Stromal cell of bone marrow (primary cell): ENCODE measurements at places on chromosomes 1 and 21.

DNA sequence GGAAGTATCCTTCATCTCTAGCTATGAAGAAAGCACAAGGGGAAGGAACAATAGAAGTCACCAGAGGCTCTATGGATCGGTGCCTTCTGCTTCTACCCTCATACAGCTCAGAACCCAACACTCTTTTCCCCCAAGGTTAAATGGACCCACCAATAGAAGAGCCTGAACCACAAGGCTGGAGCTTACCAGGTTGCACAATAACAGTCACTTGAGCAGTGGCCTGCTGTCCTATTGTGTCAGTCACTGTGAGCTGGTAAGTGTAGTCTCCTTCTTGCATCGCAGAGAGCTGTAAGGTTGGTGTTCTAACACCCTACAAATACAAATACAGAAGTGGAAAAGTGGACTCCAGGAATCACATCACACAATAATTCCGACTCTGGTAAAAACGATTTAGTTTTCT lies 103.0 kb downstream of the KIAA0319L start:
- DNase-seq: no peak

DNA sequence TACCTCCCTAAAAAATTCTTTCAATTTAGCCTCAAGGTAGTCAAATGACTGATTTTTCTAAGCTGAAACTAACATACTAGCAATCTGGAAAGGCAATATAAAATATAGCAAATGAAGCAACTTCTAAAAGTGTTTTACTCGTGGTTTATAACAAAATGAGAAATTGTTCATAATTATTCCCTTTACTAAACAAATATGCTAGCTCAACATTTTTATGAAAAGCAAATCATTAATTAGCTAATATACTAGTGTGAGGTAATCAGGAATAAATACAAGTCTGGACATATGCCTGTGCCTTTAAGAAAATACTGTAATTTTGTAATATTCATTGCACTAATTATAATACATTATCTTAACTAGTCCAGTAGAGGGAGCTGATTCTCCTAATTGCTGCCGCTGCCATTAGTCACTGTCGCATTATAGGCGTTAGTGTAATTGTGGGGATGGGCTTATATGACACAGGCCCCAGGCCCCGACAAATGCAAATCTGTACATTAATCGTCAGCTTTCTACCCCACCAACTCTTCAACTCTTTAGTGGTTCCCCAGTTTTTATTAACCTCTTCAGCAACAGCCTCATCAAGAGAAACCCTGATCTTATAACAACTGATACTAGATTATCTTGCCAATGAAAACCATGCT lies 160.9 kb downstream of the GABPA start:
- DNase-seq: no peak

GRCh38 chr1:229097356-229097755 lies 173.6 kb upstream of the RAB4A start:
- DNase-seq: no peak

DNA sequence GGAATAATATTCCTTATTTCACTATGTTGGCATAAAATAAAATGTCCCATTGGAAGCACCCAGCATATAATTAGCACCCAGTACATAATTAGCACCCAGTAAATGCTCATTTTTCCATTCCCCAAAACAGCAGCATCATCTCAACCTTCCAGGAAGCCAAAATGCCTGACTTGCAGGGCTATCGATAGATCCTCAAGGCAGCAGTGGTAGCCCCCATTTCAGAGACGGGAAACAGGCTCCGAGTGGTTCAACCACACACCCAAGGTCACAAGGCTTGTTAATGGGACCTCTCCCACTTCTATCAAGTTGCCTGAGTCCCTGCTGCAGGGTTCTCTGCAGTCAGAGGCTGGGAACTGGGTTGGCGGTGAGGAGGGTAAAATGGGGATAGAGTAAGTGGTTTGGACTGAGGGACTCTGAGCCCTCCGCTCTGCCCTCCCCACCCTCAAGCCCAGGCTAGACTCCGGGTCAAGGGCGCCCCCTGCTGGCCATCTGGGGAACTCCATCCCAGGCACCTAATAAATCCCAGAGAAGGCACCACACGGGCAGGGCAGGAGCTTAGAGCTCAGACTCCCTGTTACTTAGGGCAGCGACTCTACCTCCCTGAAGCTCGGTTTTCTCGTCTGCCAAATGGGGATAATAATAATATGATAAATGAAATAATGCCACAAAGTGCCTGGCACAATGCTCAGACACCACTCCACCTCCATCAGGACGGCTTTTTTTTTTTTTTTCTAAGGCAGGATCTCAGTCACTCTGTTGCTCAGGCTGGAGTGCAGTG lies 21.9 kb upstream of the LAPTM5 start:
- DNase-seq: no peak

GRCh38 chr21:43349644-43350043 lies 77.3 kb downstream of the SIK1 start:
- no peak for DNase-seq

- DNase-seq: no peak
These were observed 418.5 kb downstream of the DPYD start for GRCh38 chr1:97502360-97502759.

GRCh38 chr21:43645136-43645891 lies 14.0 kb downstream of the HSF2BP start:
- DNase-seq: peak; percentile 73

DNA sequence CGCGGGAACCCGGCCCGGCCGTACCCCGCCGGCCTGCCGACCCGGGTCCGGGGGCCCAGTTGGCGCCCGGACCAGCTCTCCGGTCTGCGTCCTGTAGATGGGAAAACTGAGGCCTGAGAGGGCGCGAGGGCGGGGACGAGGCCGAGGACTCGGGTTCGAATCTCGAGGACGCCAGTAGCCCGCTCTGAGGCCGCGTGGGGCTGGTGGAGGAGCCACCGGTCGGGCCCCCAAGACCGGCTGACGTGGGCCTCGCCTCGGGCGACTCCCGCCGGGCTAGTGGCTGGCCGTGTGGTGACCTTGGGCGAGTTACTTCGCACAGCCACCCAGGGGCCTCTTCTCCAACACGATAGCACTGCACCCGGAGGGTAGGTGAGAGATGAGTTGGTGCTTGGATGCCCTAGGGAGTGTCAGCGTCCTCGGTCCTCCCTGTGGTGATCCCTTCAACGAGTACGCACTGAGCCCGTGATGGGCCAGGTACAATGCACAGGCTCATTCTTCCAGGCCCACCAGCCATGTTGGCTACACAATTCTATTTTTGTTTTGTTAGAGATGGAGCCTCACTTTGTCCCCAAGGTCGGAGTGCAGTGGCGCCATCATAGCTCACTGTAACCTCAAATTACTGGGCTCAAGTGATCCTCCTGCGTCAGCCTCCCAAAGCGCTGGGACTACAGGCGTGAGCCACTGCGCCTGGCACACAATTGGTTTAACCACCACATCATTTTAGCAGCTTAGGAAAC lies 404 bp upstream of the SCMH1 start:
- DNase-seq: no peak

DNA sequence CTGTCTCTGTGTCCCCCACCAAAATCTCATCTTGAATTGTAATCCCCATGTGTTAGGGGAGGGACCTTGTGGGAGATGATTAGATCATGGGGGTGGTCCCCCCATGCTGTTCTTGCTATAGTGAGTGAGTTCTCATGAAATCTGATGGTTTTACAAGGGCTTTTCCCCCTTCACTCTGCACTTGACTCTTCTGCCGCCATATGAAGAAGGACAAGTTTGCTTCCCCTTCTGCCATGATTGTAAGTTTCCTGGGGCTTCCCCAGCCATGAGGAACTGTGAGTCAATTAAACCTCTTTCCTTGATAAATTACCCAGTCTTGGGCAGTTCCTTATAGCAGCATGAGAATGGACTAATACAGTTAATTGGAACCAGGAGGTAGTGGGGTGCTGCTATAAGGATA lies 137.1 kb upstream of the RAB4A start:
- no peak for DNase-seq

DNA sequence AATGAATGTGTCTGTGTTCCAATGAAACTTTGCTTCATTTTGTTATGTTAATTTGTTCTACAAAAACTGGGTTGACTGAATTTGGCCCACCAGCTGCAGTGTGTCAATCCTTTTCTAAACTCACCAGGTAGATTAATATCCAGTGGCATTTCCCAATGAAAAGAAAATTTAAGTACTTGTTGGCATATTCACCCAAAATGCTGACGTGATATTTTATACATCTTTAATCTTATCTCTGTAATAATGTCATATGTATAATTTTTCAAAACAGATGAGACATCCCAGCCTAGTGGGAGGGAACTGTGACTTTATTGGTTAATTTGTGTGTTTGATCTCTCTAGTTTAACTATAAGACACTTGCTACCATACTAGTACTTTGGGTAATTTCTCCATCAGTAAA lies 8.1 kb downstream of the SELENOF start:
- no peak for DNase-seq

GRCh38 chr21:26570203-26570602 lies 2.9 kb downstream of the CYYR1 start:
- DNase-seq: no peak

DNA sequence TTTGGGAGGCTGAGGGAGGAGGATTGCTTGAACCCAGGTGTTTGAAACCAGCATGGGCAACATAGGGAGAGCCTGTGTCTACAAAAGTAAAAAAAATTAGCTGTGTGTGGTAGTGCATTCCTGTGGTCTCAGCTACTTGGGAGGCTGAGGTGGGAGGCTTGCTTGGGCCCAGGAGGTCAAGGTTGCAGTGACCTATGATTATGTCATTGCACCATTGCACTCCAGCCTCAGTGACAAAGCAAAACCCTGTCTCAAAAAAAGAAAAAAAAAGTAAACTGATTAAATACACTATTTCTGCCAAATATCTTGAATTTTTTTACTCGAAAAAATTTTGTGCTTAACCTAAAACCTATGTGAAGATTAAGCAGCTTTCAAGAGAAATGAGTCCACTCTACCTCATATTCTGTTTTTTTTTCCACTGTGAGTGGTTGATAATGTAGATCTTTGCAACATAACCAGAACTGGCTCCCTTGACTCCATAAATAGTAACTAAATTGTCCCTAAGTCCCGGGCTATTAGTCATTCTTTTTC lies 19.4 kb upstream of the ZNF281 start:
- peak; percentile 80 for DNase-seq

DNA sequence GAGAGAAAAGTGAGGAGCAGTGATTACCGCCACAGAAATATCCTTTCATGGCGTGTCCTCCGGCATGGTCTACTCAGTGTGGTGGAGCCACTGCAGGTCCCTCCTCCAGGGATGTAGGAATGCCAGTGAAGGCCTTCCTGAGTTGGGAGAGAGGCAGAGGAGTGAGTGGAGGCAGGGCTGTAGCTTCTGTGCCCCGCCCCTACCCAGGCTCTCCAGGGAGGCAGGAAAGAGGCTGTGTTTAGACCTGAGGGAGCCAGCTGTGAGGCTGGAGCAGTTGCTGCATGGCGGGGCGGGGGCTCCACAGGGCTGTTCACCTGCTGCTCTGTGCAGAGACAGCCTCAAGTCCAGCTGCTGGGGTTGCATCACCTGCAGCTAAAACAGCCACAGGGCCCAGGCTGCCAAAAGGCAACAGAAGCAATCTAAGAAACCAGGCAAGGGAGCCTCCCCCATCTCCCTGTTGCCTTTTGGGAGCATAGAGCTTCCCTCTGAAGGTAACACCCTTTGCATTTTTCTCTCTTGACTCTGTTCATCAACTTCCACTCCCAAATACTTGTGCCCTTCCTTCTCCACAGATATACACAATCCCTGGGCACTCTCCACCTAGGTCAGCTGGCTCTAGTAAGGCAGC lies 801 bp upstream of the ANXA9 start:
- no peak for DNase-seq

GRCh38 chr1:31345635-31346034 lies 27.2 kb downstream of the FABP3 start:
- DNase-seq: no peak

DNA sequence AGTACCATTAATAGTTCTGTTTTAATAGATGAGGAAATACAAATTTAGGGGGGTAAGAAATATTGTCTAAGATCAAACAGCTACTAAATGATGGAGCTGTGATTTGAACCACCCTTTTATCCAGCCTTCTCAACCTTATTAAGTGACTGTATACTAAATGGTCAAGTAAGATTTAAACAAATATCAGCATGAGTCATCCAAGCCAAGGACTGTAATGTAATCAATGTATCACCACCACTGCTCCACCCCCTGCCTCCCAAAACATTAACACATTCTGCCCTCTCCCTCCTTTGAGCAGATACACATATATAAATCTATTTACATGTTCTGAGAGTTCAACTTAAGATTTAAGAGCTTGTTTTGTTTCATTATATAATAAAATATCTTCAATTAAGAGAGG lies 58.9 kb downstream of the LRRC40 start:
- no peak for DNase-seq

GRCh38 chr1:94526152-94526980 lies 15.2 kb downstream of the F3 start:
- no peak for DNase-seq

DNA sequence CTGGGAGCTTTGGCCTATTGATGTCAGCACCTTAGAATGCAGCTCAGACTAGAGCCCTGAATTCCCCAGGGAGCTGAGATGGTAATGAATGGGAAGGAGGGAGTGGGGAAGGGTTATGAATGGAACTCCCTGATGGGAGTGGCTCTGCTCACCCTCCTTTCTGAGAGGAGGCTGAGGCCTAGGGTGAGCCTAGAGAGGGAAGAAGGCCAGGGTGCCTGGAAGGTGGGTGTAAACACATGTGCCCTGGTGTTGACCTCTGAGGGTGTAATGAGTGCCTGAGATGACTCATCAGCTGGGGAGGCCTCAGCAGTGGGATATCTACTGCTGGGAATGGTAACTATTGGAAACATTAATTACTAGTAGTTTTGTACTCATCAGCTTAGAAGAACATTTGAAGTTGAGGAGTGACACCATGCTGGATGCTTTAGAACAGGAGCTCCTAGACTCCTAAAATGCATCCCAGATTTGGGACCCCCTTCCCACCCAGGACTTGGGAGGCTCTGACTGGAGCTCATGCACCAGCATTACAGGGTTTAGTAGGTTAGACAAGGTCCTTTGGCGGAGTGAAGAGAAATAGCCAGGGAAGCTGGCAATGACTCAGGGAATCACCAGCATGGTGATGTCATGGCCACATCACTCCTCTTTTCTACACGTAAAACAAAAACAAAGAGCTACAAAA lies 16.0 kb upstream of the PIGV start:
- DNase-seq: peak; percentile 92

DNA sequence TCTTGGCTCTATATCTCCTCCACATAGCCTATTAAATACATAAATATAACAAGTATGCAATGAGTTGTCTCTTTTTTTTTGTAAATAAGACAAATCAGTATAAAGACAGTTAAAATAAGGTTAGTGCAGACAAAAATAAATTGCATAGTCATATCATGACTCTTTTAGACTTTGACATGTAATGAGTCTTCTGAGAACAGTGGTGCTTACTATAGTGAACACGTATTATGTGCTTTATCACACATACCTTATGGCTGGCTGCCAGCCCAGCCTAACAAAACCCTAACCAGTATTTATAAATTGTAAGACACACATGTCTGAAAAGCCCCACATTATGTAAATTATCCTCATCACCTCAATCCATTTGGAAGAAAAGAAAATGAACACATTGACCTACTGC lies 29.1 kb upstream of the F13B start:
- no peak for DNase-seq

DNA sequence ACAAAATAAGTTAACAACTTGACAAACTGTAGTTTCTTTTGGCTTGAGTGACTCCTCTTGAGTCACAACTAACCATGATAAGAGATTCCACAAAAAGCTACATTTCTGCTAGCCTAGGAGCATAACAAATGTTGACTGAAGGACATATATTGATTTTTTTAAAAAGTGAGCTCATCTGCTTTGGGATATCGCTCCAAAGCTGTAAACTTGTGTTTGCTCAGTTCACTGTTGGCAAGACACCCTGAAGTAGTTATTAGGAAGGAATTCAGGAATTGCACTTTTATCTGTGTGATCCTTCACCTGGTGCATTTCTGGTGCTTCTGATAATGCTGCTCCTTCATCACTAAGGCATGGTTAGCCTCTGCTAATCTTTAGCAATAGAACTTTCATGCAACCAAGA lies 23.7 kb downstream of the RWDD3 start:
- no peak for DNase-seq

GRCh38 chr1:7334475-7335035 lies 436.5 kb upstream of the VAMP3 start:
- no peak for DNase-seq
